ENCODE measurements at places on chromosomes 5 and 9.

DNA sequence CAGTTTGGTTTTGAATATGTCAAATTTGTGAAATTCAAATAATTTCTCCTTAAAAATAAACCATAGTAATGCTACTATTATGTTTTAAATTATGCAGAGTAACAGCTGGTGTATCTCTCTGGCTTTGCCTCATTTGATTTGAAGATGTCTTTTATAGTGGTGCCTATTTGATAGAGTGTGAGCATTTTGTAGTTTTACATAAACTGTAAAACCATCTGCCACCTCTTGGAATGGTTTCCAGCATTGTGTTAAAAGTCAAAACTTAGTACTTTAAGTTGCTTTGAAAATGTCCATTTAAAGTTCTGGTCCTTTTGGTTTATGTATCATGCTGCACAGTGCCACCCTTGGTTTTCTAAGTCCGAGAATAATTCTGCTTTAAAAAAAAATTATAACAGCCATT lies 15.6 kb downstream of the PRDM6 start:
- no peak for DNase-seq

DNA sequence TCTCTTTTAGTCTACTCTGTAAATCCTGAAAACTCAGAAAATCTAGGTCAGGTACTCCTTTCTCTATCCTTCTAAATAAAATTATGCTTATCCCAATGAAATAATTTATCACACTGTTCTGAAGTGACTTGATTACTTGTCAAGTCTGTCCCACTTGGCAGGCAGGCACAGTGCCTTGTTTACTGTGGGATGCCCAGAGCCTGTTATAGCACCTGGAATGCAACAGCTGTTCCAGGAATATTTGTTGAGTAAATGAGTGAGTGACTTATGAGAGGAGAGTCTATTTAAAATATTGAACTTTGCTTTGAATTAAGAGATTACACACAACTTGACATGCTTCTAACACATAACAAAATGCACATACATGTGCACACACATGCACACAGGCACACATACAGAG lies 130.0 kb downstream of the MPDZ start:
- no peak for DNase-seq

- no peak for DNase-seq
Observed at GRCh38 chr9:101582553-101582952, 12.2 kb downstream of the PPP3R2 start.

- DNase-seq: no peak
Observed at GRCh38 chr5:128329386-128329939, 208.6 kb downstream of the FBN2 start.

- no peak for DNase-seq
Observed at GRCh38 chr5:153347611-153348010, 142.9 kb upstream of the GRIA1 start.

- DNase-seq: no peak
Observed at GRCh38 chr5:100690036-100690560, 154.9 kb downstream of the FAM174A start.

DNA sequence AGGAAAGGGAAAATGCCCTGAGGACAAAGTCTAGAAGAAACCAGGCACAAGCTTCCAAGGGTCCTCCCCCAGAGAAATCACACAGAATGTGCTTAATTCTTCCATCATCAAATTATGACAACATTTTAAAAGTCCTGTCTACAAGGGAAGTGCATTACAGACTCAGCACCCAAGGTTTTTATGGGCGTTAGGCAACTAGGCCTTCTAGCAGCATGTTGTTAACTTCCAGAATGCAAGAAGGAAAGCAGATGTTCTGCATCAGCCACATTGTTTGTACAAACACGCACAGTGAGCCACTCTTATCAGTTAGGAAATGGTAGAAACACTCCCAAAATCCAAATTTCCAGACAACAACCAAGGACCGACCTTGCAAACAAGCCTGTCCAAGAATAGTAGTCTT lies 26.5 kb downstream of the SMC5 start:
- no peak for DNase-seq

- DNase-seq: no peak
Observed at GRCh38 chr9:117718085-117718484, 13.9 kb downstream of the TLR4 start.

DNA sequence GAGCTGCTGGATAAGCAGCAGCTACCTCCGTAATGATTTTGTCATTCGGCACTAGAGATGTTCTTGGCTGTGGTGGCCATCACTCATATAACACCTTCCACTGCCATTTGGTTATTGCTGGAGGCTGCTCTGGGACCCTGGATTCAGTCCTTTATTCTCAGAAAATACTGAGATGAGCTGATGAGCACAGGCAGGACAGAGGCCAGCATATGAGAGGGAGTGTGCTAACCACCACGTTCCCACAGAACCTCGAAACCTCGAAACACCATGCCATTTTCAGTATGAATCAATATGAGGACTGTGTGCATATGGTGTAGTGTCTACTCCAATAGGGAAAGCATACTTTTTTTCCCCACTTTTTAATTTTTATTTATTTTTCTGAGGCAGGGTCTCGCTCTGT lies 56.6 kb downstream of the ADAM19 start:
- DNase-seq: no peak

GRCh38 chr9:122389195-122389594 lies 18.4 kb downstream of the PTGS1 start:
- no peak for DNase-seq

DNA sequence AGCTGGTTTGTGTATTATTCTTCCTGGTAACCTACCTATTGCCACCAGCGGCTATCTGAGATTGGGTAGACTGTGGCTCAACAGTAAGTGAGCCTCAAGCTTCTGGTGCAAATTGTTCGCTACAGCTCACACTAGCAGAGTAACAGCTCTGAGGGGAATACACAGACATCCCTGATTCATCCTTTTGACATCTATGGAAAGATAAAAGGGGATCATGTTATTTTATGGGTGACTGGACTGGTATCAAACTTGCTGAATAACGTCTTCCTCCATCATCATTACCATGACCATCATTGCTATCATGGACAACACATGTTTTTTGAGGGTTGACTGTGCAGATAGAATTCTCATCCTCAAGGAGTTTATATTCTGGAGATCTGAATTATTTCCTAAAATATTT lies 129.6 kb downstream of the PIK3R1 start:
- DNase-seq: no peak

GRCh38 chr9:113851873-113852272 lies 24.2 kb upstream of the ZNF618 start:
- DNase-seq: no peak

DNA sequence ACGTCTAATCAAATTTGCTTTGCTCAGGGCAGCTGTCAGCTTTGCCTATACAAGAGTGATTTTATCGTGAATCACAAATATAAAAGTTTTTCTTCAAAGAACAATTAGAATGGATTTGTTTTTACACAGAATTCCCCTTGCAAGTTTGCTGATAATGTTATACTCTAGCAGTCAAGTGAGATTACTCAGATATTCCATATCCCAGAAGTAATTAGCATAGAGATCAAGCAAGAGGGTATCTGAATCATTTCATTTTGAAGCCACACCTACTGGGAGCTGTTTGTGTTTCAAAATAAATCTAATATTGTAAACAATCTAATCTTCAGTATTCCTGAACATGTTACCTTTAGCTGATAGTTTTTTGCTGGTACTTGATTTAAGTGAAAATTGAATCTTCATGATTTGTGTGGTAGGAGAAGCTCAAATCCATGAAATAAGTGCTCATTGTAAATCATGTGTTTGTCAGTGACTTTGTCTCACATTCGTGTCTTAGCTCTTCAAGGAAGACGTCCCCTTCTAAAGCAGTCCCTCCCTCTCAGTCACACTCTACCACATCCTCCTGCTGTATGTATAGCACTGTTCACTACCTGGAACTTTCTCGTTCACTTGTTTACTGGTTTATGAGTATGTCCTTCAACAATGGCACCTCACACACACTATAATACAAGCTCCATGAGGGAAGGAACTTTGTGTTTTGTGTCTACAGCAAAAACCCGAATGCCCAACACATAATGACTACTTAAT lies 3.3 kb upstream of the TTC39B start:
- DNase-seq: no peak

DNA sequence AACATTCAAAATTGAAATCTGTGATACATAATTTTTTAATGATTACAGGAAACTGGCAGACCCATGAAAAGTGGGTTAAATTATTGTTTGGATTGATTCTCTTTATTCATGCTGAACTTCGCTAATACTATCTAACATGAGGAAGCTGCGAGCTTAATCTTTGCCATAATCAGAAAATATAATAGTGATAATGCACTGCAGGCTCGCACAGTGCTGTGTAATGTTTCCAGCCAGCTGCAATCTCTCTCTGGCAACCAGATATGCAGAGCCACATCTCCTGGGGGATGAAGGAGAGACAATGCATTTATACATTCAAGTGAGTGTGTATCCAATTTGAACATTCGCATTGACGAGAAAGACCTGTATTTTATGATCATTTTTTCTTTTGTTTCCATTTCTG lies 669.7 kb upstream of the RGMB start:
- DNase-seq: no peak

DNA sequence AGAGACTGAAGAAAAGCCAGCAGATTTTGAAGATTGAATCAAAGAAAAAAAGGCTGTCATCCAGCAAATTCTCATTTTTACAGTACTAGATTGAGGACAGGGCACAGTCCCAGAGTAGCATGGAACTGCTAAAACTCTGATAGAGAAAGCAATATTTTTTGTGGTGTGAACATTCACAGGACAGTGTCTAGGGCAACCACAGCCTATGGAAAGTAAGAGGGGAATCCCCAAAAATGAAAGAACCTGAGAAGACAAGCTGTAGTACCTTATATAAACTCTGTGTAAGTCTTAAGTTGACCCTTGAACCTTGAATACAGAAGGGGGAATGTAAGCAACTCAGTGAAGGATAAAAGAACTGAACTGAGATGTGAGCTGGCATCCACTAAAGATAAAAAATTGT lies 540.3 kb downstream of the HINT1 start:
- DNase-seq: no peak

GRCh38 chr5:151157426-151158286 lies at the start of gene ANXA6:
Gene ANXA6 (minus strand): TSS chr5:151157779. CDS start chr5:151147901, 9,878 bp downstream.
- peak; percentile 57 for DNase-seq

- DNase-seq: peak; percentile 72
Observed at GRCh38 chr9:134443174-134444037, 117.2 kb downstream of the RXRA start.

- no peak for DNase-seq
Observed at GRCh38 chr9:128349772-128350171, 9.4 kb downstream of the SLC27A4 start.

DNA sequence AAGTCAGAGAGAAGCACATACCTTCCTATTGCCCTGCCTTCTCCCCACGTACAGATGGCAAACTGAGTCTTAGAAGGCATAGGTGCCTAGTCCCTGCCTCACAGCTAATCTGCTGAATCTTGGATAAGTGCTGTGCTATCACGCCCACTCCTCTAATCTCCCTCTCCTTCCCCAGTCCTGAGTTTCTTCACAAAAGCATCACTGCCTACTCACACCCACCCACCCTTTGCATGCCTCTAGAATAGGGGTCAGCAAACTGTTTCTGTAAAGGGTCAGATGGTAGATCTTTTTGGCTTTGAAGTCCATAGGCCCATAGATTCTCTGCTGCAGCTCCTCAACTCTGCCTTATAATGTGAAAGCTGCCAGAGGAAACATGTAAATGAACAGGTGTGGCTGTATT lies 23.2 kb upstream of the JADE2 start:
- no peak for DNase-seq

- no peak for DNase-seq
Observed at GRCh38 chr9:131942146-131942720, 137.4 kb downstream of the MED27 start.

GRCh38 chr9:82923092-82923911 lies 139.6 kb downstream of the RASEF start:
- DNase-seq: no peak

- DNase-seq: no peak
Observed at GRCh38 chr9:37419204-37419603, 3.3 kb upstream of the GRHPR start.

GRCh38 chr5:96384353-96384752 lies 48.7 kb downstream of the PCSK1 start:
- no peak for DNase-seq

- DNase-seq: no peak
Observed at GRCh38 chr5:121688781-121689180, 162.9 kb upstream of the FTMT start.

DNA sequence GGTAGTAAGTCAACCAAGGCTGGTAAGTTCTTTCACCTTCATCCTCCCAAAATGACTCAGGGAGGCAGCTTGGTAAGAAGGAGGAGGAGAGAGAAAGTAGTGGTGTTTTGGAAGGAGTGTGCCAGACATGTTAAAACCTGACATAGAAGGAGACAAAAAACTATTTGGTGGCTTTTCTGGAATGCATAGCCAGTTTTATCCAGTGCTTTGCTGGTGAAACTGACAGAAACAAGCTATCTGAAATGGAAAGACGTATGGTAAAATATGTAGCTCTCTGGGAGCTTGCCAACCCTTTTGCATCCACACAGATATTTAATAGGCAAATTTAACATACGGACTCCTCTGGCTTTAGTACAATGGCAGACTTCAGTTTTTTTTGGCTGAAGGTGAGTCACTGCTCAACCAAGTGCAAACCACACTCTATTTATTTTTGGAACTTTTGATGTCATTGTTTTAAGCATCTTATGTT lies 45.4 kb downstream of the RAB14 start:
- no peak for DNase-seq

DNA sequence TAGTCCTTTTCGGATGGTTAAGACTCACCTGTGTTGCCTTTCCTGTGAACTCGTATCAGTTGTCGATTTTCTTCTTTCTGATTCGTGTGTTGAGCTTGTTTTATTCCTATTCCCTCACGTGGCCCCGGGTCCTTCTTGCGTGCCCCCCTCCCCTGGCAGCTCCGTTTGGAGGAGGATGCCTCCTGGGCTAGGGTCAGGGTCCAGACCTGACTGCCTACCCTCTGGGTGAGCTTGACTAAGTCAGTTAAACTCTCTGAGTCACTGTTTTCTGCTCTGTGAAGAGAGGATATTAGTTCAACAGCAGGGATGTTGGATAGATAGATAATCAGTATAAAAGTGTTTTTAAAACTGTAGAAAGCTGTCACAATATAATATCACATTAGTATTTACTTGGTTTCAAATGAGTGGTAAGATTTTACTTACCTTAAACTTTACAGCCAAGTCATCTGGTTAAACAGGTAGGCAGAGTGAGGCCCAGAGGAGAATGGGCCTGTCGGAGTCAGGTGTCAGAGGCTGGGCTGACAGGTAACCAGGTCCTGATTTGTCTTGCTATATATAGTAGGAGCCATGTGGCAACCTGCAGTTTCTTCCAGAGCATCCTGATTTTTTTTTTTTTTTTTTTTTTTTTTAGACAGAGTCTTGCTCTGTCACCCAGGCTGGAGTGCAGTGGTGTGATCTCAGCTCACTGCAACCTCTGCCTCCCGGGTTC lies 24.2 kb downstream of the PPARGC1B start:
- DNase-seq: no peak

- no peak for DNase-seq
Observed at GRCh38 chr9:32703635-32704034, 68.2 kb upstream of the TAF1L start.
